ENCODE measurements at places on chromosomes 16 and 17.

- DNase-seq: no peak
Observed at GRCh38 chr16:85072947-85073346, 39.3 kb downstream of the CIBAR2 start.

GRCh38 chr16:78903843-78904242, 696.7 kb downstream of the MAF start:
- no peak for DNase-seq

- no peak for DNase-seq
Observed at GRCh38 chr16:68126395-68126794, 41.2 kb downstream of the NFATC3 start.

DNA sequence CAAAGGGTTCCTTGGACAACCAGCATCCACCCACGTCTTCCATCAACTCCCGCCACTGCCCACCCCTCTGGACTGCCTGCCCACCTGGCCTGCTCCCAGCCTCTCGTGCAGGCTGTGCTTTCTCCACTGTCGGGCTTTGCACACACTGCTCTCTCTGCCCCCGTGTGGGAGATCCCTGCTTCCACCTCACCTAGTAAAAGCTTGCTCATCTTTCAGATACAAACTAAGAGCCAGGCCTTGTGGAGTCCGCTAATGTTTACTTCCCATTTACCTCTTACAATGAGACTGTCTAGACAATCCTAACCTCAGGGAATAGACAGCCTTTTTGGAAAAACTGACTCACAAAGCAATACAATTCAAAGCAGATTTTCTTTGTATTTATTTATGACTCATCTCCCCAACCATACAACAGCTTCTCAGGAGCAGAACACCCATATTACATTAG, 67.6 kb downstream of the USP31 start:
- DNase-seq: no peak

DNA sequence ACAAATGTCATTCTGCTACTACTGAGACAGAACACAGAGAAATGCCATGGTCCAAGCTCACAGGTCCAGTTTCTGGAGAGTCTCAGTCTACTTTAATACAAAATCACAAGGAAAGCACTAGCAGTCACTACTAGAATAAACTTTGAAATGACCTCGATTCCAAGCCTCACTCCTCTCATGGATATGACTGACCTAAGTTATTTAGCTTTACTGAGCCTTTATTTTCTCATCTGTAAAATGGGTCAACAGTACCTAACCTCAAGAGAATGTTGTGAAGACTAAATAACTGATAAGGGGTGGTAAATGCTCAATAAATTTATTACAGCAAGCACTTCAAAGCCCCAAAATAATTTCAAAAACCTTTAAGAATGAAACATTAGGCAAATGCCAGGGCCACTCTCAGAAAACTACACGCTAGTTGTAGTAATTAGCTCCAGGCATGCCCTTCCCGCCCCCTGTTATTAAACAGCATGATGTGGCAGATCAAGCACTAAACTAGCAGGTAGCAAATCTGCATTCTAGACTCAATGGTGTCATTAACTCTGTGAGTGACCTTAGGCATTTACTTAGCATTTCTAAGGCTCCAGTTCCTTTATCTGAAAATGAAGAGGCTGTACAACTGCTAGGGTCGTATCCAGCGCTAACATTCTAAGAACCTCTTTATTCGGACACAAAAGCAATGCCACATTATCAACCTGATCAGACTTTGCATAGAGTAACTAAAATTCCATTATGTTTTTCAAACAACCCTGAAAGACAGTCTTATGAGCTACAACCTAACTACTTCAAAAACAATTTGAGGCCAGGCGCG, 8.4 kb downstream of the GSPT1 start:
- no peak for DNase-seq
